ENCODE measurements at places on chromosomes 1 and 21.

DNA sequence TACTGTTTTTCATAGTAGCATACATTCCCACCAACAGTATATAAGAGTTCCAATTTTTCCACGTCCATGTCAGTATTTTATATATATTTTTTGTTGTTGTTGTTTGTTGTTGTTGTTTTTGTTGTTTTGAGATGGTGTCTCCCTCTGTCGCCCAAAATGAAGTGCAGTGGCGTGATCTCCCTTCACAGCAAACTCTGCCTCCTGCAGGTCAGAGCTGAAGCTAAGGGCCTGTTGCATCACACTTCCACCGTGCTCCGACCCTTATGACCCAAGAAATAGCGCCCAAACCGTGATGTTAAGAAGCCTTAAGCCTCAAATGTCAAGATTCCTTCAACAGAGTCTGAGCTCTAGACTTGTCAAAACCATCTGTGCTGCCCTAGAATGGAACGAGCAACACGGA is 2032.3 kb downstream of the MRPL39 start:
- no peak for DNase-seq

- no peak for DNase-seq
Observed at GRCh38 chr1:87644033-87644578, 315.4 kb downstream of the LMO4 start.

- no peak for DNase-seq
Observed at GRCh38 chr1:230548997-230549396, 93.3 kb upstream of the COG2 start.

- DNase-seq, result no peak
Observed at GRCh38 chr1:212675675-212676074, 24.0 kb downstream of the BATF3 start.

GRCh38 chr1:191427593-191427992 is 730.7 kb upstream of the RGS18 start:
- no peak for DNase-seq

DNA sequence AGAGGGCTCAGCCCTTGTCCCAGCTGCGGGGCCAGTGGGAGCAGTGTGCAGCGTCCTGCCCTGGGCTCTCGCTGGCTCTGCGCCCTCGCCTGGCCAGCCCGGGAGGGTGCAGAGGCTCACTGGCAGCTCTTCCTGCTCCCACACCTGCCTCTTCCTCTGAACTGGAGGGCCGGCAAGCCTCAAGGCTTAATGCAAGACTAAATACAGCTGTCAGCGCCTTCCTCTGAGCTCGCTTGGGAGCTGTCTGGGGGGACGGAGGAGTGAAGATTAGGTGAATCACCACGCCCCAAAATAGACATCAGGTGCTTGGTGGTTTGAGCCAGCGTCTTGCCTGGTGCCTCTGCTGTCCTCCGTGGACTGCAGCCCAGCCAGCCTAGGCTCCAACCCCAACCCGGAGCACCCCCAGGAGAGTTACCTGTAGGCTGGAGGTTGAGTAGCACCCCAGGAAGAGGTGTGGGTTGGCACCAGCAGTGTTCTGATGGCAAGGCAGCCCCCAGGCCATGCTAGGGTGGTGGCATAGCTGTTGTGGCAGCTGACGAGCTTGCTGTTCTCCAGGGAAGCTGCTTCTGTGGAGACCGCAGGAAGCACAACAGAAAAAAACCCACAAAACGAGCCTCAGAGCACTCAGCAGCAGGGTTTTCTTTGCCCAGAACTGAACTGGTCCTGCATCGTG is 36.9 kb downstream of the UMODL1 start:
- peak; percentile 36 for DNase-seq

- no peak for DNase-seq
Observed at GRCh38 chr1:156863631-156864030, 3.0 kb downstream of the NTRK1 start.

GRCh38 chr1:94235189-94236012 is 2.0 kb downstream of the ARHGAP29 start:
- no peak for DNase-seq

DNA sequence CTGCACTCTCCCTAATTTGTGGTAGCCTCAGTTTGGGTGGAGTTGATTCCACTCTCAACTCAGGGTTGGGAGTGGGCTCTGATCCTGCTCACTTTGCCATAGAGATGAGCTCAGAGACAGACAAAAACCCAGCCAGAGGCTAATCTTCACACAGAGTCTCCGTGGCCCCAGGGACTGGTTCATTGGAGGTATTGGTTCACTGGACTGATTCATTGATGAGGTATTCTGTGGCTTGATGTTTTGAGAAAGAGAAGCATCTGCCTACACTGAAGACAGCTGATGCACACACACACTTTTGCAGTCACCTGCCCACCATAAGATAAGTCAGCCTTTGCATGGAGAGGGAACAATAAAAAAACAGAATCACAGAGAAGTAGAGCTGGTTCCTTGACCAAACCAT is 183.8 kb downstream of the AJAP1 start:
- no peak for DNase-seq

DNA sequence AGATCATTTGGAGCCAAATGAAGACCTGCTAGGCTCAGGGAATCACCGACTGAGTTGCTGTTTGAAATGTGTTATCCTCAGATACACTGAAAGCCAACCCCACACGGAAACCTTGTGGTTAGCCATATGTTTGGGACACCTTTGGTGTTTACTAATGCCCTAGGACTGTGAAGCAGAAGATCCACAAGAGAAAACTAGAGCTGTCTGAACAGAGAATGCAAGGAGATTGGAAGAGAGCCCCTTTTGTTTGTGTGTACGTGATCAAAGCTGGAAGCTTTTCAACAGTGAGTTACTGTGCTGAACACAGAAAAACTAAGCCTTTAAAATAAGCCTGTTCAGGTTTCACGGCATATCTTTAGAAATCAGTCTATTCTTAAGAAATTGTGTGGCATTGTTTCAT is 908.2 kb upstream of the ADGRL2 start:
- DNase-seq, result no peak

DNA sequence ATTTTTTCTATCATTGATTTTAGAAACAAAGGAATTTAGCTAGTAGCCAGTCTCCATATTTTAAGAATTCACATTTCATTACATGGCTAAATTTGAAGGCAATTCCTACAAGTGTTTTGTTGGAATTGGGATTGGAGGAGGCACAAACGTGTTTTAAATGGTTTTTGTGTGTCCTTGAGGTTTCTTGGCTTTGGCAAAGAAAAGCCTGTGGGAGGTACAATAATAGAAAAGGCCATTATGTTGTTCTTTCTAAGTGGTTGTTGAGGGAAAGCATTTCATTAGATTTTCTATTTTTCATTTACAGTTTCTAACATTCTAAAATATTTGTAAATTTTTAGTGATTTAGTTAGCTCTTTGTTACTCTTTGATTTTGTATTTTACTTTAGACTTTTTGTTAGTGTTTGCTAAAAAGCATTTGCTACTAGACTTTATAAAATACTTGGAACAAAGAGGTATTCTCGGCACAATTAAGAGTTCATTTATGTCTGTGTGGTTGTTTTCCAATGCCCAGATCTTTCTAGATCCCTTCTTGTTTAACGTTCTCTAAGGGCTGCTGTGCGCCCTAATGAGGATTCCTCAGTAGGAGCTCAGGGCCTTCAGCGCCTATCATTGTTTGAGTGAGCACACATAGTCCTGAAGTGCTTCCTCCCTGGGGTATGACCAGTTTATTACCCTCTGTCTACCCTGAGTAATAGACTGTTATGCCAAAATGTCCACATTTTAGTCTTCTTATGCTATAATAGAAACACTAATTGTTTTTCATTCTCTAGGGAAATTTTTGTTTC is 70.0 kb upstream of the KIAA1614 start:
- DNase-seq, result no peak

GRCh38 chr1:85495556-85495955 is 30.6 kb upstream of the DDAH1 start:
- no peak for DNase-seq

DNA sequence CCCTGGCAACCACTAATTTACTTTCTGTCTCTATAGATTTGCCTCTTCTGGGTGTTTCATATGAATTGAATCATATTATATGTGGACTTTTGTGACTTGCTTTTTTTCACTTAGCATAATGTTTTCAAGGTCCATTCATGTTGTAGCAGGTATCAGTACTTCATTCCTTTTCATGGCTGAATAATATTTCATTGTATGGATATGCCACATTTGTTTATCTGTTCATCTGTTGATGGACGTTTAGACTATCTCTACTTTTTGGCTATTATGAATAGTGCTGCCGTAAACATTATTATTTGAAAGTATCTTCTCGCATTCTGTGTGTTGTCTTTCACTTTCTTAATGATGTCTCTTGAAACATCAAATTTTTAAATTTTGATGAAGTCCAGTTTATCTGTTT is 32.8 kb upstream of the CD101 start:
- DNase-seq, result no peak

DNA sequence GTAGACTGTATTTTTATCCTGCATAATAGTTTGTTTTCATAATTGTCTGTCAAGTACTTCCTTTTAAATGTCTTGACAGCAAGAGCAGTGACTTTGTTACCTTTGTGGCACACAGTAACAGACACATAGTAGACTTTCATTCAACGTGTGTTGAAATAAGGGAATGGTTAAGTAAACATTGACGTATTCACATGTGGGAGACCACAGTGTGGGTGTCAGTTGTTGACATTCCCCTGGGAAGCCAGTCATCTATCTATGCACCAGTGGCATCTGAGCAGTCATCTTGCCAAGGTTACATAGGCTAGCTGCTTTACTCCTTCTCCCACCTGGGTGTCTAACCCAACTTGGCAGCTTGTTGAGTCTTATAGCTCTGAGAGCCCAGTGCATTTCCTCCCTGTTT is 1.4 kb upstream of the NUP133 start:
- no peak for DNase-seq

GRCh38 chr1:234531151-234531635 is 52.2 kb upstream of the TARBP1 start:
- no peak for DNase-seq

- no peak for DNase-seq
Observed at GRCh38 chr1:59229138-59229537, 67.8 kb upstream of the FGGY start.

DNA sequence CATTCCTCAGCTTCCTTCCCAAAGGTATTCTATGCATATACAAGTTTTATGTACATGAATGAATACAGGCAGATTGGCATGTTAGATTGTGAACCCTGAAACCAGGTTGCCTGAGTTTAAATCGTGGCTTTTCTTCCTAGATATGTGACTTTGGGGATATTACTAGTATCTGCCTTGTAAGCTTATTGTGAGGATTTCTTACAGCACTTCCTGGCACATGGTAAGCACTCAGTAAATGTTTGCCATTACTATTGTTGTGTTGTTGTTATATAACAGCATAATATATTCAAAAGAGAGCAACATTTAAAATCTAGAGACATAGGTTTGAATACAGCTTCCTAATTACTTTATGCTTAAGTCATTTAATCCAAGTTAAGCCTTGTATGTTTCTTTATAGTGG is 45.1 kb downstream of the RAP1A start:
- no peak for DNase-seq

GRCh38 chr1:15885701-15886610 is 38.4 kb downstream of the SPEN start:
- peak; percentile 8 for DNase-seq

- DNase-seq, result no peak
Observed at GRCh38 chr1:17875882-17876280, 120.7 kb downstream of the ACTL8 start.

DNA sequence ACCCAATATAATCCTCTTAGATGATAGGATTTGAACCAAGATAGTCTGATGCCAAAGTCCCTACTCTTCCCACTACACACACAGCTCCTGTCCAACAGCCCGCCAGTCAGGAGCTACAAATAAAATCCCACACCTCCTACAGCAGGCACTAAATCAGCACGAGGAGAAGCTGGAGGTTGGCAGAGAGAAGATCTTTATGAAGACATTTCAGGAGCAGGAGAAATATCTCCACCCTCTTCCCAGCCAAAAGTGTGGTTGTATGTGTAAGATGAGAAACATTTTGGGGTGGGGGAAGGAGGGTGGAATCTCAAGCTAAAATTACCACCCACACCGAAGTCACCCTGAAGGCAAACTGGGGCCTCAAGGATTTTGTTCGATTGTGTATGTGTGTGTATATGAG is 54.5 kb downstream of the PLXNA2 start:
- DNase-seq, result no peak

GRCh38 chr1:234584420-234584805 is 25.6 kb downstream of the IRF2BP2 start:
- DNase-seq, result no peak

DNA sequence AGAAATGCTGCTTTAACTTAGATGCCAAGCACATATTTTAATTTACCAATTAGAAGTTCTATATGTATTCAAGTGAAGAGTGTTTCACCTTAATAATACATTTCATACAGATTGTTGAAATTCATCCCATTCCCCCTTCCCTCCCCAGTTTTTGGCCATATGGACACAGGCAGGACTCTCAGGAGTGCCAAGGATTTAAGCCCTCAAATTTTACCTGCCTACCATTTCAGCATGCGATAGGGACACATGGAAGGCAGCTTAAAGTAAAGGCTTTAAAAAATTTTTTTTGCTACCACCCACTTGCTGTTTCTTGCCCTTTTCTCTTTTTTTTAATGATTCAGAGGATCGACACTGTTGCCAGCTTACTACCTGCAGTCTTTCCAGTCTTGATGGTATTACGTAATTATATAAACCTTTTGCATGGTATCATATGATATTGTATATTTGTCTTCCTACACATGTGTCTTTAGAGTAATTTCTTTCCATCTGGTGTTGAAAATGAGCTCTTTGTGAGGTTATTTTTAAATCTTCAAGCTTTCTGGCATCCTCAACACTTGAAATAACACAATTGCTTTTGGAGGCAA is 7.0 kb downstream of the EPB41 start:
- no peak for DNase-seq

DNA sequence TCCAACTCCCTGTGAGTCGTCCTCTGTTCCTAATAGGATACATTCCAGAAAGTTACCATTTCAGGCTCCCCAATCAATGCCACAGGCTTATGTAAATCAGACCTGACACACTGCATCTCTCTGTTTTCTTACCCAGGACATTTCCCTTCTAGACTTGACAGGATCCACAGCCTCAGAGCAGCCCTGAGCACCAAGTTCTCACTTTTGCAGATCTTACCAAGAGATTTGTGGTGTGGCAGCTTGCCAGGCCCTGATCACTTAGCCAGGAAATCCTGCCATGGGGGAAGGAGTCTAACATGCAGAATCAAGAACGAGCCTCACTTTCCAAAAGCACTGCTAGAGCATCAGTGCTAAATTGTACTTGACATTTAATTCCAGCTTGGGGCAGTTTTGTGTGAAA is 202.9 kb downstream of the TBX15 start:
- DNase-seq, result no peak

- no peak for DNase-seq
Observed at GRCh38 chr1:196142111-196142640, 466.1 kb downstream of the KCNT2 start.
